ENCODE measurements at places on chromosomes 12 and 14.

DNA sequence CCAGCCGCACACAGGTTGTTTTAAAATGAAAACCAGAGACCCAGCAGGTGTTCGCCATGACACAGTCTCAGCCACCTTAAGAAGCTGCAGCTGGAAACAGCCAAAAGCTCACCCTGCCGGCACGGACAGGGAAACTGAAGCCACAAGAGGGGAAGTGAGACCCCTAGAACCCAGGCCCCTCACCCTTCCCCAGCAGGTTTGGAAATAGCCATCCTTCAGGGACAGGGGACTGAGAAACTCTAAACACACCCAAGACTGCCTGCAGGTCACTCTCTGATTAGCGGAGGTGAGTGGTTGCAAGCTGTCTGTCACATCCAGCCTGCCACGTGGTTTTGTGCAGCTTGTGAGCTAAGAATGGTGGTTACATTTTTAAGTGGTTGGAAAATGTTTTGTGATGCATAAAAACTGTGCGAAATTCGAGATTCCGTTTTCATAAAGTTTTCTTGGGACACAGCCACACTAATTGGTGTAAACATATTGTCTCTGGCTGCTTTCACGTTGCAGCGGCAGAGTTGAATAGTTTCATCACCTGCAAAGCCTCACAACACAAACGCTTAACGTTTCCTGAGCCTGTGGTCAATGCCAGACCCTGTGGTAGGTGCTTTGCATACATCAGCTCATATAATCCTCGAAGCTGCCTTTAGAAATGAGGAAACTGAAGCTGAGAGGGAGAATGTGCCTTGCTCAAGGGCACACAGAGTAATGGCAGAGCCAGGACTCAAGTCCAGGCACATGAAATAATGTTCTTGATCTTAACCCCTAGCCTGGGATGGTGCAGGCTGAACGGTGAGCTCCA lies 1.7 kb upstream of the SELPLG start:
- no peak for DNase-seq

DNA sequence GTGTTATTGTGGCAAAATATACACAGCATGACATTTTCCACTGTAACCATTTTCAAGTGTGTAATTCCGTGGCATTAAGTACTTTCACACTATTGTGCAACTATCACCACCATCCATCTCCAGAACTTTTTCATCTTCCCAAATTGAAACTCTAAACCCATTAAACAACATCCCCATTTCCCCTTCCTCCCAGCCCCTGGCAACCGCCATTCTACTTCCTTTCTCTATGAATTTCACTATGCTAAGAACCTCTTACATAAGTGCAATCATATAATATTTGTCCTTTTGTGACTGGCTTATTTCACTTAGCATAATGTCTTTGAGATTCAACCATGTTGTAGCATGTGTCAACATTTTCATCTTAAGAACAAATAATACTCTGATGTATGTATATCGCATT lies 67.8 kb upstream of the PYGL start:
- no peak for DNase-seq

- DNase-seq, result peak; percentile 78
These were observed 105.2 kb upstream of the ATF7IP start for GRCh38 chr12:14260011-14260993.

DNA sequence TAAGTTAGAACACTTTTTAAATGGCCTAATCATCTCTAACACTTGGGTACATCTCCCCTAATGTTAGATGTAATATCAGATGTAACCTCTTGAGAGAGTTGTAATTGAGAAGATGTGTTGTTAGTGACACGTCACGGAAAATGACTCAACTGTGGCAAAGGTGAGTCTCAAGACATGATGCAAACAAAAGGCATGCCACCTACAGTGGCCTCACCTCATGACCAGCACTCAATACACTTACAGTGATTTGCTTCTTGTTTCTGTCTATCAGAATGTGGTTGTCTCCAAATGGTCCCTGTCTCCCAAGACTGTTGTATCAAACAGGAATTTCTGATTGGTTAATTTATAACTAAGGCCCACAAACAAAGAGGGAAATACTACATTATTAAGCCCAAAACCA lies 91.2 kb downstream of the SLC25A21 start:
- DNase-seq, result no peak

DNA sequence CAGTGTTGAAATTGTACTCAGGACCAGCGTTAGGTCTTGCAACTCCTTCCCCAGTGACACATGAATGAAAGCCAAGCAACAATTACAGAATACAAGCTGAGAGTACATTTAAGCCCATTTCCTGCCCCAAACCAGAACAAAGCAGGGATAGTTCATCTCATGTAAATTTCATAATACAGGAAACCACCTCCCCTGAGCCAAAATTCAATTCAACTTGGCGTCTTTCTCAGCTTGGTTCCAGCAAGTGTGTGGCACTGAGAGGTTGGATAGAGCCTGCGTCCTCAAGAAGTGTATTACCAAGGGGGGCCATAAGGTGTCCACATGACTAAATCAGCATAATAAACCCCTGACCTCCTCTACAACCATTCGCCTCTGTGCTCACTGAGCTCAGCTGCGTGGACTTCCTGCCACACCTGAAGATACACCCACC lies 278.9 kb upstream of the CRY1 start:
- DNase-seq, result no peak

DNA sequence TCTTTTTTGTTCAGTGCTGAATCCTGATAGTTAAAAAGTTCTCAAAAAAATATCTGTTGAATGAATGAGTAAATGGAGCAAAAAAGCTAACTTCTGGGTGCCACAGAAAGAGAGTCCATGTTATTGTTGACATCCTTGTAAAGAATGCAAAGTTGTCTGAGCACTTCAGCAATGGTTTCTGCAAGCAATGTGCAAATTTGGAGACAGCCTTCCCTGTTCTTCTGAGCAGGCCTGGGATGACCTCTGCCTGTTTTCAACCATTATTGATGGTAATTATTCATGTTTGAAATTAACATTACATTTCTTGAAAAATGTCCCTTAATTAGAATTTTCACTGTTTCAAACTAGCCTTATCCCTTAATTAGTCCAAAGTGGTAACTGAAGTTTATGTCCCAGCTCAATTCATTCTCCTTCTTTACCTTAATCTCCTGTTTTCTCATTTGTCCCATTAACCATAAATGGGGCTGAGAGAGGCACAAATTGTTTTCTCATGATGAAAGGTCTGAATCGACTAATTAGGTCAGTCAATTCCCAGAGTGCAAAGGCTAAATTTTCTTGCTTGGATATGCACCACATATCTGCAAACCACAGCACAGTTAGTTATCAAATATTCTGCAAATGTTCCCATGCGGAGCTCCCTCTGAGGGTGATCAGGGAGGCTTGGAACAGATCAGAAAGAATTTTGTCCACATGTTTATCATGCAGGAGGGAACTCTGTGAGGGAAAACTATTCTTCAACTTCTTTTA lies 139.4 kb upstream of the KRR1 start:
- no peak for DNase-seq

GRCh38 chr12:108097160-108097911 lies 31.8 kb upstream of the WSCD2 start:
- no peak for DNase-seq

GRCh38 chr14:102545461-102546265 lies 36.1 kb upstream of the ANKRD9 start:
- no peak for DNase-seq

- DNase-seq, result no peak
These were observed 39.1 kb downstream of the ERH start for GRCh38 chr14:69358966-69359365.

GRCh38 chr12:29692237-29692636 lies 91.5 kb downstream of the TMTC1 start:
- DNase-seq, result no peak

- DNase-seq, result no peak
These were observed 132.7 kb downstream of the PAPOLA start for GRCh38 chr14:96634896-96635295.

- no peak for DNase-seq
These were observed 99.6 kb downstream of the DYRK2 start for GRCh38 chr12:67747869-67748742.

GRCh38 chr14:83347874-83348273 lies 1814.2 kb upstream of the SEL1L start:
- DNase-seq, result no peak

DNA sequence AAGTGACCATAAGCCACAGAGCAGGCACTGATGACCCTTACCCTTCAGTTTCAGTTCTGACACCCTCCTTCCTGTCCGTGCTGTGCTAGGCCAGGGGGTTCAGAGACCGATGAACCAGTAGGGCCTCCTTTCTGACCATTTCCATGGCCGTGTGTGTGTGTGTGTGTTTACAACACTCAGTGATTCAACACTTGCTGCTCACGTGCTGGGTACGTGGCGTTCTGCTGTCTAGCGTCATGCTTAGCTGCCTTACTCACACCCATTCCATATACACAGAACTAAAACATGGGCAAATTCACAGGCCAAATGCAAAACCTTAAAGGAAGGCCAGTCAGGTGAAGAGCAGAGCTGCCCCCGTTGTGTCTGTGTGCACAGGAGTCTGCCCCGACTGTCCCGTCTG lies 67.5 kb downstream of the DNAH10 start:
- no peak for DNase-seq

DNA sequence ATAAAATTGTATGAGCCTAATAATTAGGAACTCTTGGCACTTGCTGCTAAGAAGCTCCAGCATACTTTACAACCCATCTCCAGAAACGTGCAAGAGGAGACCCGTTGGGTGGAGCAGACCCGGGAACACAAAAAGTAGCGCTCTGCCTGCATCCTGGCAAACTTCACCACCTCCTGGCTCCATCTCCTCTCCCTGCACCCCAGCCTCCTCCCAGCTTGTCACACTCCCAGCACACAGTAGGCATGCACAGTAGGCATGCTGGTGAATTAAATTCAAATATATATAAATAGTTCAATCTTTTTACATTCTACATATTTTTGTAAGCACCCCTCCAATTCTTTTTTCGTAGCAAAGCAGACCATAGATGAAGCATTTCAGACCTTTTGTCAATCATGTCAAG lies 1.2 kb downstream of the VSIG10 start:
- no peak for DNase-seq

DNA sequence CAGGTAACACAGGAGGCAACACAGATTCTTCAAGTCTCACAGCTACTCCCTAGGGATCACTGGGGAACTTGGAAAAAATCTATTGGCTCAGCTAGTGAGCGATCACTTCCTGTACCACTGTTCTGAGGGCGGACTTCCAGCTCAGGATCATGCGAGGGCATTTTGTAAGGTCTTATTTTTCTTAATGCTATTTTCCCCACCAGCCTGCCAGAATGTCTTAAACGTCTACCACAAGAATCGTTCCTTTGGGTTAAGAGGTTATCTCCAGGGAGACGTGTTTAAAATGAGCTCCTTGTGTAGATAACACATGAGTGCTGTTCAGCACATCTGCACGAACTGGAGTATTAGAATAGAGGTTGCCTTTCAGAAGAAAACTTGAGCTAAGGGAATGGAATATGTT lies 162.6 kb downstream of the ETNK1 start:
- no peak for DNase-seq

DNA sequence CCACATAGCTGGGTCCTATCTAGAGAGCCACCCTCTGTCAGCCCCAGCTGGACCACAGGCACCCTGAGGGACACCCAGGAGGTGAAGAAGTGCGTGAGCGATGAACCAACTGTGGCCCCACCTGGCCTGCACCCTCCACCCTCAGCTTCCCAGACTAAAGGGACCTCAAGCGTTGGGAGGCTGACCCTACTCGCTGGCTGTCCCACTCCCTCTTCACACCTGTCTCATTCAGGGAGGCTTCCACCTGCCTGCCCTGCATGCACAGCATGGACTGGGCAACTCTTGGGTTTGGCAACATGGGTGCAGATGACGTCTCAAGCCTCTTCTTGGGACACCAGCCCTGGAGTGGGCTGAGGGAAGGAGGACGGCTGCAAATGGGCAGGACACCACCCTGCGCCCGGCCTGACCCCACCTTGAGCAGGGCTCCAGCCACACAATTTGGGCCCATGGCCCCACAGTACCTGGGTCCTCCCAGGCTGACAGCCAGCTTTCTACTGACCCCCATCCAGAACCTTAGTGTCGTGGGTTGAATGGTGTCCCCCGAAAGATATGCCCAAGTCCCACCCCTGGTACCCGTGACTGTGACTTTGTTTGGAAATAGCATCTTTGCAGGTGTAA lies 2.1 kb downstream of the TMEM179 start:
- no peak for DNase-seq

DNA sequence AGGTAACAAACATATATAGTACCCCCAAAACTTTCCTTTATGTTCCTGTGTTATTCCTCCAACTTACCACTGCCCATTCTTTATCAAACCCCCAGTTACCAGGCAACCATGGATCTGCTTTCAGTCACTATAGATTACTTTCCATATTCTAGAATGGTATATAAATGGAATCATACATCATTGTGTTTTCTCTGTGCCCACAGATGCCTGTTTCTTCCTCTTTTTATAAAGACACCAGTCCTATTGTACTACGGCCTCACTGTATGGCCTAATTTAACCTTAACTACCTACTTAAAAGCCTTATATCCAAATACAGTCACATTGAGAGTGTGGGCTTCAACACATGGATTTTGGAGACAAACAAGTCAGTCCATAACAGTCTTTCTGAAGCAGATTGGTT lies 2.6 kb downstream of the TAS2R14 start:
- DNase-seq, result no peak

GRCh38 chr14:26775765-26776563 lies 178.1 kb upstream of the NOVA1 start:
- DNase-seq, result no peak

DNA sequence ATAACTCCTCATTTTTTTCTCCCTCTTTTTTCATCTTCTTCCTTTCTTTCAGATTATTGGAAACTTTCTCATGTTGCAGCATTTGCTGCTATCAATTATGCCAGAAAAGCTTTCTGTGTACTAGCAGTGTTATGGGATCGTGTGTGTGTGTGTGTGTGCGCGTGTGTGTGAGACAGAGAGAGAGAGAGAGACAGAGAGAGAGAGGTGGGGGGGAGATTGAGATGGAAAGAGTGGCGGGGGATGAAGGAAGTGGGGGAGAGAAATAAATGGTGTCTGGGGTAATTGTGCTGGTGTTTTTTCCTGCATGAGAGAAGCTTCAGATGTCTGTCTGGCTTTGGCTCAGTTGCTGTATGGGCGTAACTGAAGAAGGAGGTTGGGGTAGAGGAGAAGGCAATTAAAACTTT lies 268.9 kb downstream of the RAD51B start:
- DNase-seq, result no peak

- DNase-seq, result no peak
These were observed 26.5 kb downstream of the AP5M1 start for GRCh38 chr14:57295239-57295638.

DNA sequence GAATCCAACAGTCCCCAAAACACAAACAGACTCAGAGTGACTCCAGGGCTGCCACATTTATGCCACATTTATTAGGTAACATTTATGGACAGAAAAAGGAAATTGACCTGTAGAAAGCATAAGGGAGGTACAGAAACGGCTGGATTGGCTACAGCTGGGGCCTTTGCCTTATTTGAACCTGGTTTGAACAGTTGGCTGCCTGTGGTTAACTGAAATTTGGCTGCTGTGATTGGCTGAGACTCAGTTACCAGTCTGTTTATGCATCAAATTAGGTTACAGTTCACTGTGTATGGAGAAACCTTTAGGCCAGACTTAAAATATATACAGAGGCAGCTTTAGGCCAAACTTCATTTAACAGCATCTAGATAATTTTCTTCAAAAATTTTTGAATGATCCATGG lies 27.8 kb upstream of the PCNX1 start:
- no peak for DNase-seq

GRCh38 chr14:33650430-33650829 lies 300.4 kb downstream of the EGLN3 start:
- DNase-seq, result no peak

- DNase-seq, result no peak
These were observed 2.4 kb downstream of the MYL2 start for GRCh38 chr12:110917961-110918360.

GRCh38 chr14:24053548-24054323 lies 1.9 kb downstream of the CARMIL3 start:
- no peak for DNase-seq
